ENCODE measurements at places on chromosomes 5 and 9.

DNA sequence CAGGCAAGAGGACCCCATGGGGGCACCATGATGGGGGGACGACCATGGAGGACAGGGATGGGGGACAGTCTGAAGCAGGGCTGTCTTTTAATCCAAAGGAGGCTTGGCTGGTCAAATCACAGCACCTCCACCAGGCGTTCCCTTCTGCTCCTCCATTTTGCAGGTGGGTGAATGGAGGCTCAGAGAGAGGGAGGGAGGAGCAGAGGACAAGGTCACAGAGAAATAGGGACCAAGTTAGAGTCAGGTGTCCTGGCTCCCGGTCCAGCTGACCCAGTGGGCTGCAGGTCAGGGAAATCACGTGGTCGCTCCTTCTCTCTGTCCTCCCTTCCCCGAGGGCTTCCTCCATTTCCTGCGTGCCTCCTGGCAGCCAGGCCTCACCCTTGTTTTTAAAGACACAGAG, 156.4 kb upstream of the SMIM23 start:
- DNase-seq, result no peak

DNA sequence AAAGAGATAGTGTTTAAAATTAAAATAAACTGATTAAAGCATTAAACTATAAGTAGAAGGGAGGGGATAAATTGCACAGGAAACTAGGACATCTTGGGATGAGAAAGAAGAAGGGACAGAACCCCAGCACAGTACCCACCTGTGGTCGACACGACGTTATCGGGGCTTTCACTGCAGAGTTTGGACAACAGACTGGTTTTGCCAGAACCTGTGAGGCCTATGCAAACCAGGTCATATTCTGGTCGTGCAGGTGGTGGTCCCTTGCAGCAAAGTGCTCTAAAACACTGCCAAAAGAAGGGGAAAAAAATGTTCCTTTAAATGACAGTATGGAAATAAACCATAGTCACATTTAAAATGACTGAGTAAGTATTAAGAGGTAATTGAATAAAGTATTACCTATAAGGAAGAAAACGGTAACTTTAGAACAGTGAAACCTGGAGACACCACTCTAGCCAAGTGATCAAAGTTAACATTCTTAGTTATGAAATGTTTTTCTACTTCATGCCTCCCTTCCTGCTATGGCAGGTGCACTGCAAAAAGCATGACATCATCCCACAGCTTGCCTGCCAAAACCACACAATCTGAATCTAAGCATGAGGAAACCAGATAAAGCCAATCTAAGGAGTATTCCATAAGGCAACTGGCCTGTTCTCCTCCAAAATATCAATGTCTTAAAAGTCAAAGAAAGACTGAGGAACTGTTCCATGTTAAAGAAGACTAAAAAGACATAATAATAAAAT, 138.6 kb downstream of the ARL15 start:
- no peak for DNase-seq

GRCh38 chr5:156951359-156951758, 11.7 kb downstream of the TIMD4 start:
- no peak for DNase-seq

- no peak for DNase-seq
Observed at GRCh38 chr5:76081811-76082771, 1.1 kb upstream of the SV2C start.

- DNase-seq, result no peak
Observed at GRCh38 chr9:101495810-101496209, 37.8 kb upstream of the RNF20 start.

- DNase-seq, result peak; percentile 85
Observed at GRCh38 chr5:151280443-151280842, 23.1 kb downstream of the SLC36A3 start.

DNA sequence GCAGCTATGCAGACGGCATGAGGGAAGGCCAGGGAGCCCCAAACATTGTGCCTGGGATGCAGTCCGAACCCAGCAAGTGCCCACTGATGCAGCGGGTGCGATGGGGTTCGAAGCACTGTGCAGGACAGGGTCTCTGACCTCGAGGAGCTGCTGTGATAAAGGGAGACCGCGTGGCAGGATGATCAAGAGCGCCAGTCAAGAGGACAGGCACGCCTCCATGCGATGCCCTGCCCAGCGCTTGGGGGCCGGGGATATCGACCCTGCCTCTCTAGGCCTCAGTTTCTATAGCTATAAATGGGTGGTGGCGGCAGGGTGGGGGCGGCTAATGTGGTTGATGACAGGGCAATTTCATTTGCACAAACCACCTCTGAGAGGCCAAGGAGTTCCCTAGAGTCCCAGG, 84.7 kb upstream of the BARHL1 start:
- no peak for DNase-seq

- peak; percentile 73 for DNase-seq
Observed at GRCh38 chr5:73454379-73455036, 5.9 kb upstream of the FOXD1 start.

- DNase-seq, result no peak
Observed at GRCh38 chr5:16932401-16932800, 3.7 kb downstream of the MYO10 start.

DNA sequence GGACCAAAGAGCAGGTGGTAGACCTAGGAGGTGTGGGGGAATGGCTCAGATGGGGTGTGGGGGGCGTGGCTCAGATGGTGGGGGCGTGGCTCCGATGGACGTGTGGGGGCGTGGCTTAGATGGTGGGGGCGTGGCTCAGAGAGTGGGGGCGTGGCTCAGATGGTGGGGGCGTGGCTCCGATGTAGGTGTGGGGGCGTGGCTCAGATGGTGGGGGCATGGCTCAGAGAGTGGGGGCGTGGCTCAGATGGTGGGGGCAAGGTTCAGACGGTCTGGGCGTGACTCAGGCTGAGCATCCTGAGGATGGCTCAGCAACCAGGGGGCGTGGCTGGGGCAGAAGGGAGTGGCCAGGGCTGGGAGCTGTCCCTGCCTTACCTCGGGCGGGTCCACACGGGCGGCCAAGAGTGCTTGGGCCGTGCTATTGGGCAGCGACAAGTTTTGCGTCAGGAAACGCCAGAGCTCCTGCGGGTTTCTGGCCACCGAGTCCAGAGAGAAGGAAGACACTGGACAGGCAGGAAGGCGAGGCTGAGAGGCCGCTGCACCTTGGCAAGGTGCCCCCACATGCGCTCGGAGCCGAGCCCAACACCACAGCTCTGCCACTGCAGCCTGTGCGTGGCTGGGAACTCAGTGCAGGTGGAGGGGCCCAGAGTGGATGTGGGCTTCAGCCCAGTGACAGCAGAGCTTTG, 5.9 kb downstream of the ABCA2 start:
- DNase-seq, result peak; percentile 83

DNA sequence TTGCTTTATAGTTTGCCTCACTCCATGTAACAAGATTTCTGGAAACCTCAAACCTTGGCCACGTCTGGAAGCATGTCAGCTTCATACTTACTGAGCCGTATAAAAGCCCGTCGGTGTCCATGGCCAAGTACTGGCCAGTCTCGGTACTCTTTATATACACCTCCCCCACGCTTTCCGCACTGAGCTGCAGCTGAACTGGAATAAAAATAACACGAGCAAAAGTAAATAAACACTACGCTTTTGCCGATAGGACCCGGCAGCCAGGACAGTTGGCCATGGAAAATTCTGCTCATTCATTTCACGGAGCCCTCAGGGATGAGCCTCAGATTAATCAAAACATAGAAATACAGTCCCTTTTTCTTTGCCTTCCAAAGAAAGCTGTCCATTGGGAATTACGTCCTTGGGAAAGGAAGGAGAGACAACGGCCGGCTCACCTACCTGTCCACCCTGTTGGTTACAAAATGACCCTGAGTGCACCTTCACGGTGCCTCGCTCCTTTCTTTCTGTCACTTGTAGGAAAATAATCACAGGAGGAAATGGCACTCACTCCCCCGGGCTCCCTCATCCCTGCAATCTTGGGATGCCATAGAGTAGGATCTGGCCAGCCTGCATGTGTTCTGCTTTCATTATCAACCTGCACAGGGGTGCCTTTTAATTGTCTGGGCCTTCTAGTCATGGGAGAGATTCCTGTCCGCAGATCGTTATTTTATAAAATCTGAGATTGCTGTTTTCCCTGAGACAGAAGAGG, 85.1 kb downstream of the FGF1 start:
- DNase-seq, result peak; percentile 85

GRCh38 chr5:177389241-177390169, 5.3 kb downstream of the SLC34A1 start:
- DNase-seq, result peak; percentile 90

GRCh38 chr9:31034311-31034710, 1350.1 kb upstream of the ACO1 start:
- no peak for DNase-seq

Data from trophoblast cell (in vitro differentiated cells and primary cell).